ENCODE measurements at places on chromosomes 5 and 9.

DNA sequence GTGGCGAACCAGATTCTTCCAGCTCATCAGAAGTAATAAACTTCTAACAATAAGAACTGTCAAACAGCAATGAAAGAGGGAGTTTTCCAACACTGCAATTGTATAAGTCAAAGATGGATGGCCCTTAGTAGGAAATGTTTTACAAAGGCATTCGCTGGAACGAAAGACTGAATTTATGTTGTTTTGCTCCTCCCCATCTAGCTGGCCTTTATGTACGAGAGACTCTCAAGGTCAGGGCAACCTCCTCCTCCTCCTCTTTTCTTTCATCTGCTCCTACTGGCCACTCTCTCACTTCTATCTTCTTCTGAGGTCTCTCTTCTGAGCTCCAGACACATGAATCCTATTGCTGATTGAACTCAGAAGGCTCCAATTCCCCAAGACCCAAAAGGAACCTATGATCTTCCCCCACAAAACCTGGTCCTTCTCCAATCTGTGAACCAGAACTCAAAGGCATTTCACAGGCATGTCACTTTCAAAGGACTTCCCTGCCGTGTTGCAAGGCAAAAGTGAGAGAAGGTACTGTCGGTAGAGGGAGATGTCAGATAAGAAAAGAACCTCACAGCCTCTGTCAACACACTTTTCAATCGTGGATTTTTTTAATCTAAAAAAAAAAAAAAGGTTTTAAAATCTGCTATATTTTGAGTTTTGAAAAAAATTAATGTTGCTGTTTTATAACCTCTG, 28.5 kb upstream of the PUM3 start:
- DNase-seq, result no peak

GRCh38 chr9:109010746-109011145, 2.6 kb downstream of the CTNNAL1 start:
- DNase-seq, result no peak

DNA sequence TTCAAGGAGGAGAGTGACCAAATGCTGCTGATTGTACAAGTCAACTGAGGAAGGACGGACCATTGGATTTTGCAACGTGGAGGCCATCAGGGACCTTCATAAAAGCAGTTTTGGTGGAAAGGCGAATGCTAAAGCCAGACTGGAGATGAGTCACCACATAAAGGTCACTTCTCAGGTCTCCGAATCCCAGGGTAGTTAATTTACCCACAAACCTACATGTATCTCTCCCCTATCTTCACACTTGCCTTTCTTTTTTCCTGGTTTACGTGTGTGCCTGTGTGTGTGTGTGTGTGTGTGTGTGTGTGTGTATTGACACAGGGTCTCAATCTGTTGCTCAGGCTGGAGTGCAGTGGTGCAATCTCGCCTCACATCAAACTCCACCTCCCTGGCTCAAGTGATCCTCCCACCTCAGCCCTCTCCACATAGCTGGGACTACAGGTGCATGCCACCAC, 4.6 kb upstream of the CTNNA1 start:
- DNase-seq, result no peak

DNA sequence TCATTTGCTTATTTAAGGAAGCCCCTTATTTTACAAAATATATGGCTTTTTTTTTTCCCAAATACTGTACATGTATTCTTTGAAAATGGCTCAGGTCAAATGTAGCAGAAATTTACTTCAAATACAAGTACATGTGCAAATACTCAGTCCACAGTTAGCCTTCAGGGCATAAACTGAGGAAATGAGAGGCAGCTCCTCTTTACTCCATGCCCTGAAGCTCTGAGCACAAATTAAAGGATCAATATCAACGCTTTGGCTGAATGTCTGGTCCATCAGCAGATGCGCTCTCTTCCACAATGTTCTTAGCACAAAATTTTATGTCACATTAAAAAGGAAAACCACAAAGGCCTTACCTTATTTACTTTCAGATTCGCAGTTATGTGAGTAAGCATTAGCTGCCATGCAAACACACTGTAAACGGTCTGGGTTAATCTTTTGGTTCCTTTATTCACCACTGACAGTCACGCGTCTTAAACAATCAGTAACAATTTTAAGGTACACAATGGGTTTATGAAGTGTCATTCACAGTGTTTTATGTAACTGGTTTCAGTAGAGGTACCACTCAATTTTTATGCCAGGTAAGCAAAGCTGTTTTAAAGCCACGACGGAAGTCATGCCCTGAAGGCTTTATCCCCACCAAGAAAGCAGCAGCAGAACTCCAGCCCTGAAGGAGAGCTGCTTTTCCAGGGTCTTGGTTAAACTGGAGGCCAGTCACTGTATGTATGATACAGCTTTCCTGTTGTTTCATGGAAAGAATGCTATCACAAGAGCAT, 103.4 kb downstream of the OTULIN start:
- no peak for DNase-seq

DNA sequence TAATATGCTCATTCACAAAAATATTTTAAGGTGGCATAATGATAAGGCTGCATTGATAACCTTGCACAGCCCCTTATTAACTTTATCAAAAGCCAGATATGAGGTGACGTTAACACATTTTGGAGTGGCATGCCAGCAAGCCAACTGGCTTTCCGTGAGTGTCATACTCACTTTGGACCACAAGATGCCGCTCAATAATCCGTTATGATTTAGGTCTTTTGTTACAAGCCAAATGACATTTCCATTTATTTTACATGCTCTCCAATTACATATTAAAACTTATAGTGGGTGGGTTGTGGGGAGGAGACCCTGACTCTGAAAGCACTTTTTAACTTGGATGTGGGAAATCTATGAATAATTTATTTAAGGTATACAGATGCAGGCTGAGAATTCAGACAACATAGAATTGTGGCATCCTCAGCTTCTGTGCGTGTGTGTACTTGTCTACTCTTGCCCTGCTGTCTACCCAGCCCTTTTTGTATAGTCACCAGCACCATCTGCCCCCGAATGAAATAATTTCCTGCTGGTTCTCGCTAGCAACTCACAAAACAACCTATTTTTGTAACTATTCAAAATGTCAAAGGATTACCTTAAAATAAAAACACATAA, 305.1 kb downstream of the PSAT1 start:
- DNase-seq, result no peak

GRCh38 chr5:1012900-1013237, 4.3 kb downstream of the NKD2 start:
- no peak for DNase-seq

DNA sequence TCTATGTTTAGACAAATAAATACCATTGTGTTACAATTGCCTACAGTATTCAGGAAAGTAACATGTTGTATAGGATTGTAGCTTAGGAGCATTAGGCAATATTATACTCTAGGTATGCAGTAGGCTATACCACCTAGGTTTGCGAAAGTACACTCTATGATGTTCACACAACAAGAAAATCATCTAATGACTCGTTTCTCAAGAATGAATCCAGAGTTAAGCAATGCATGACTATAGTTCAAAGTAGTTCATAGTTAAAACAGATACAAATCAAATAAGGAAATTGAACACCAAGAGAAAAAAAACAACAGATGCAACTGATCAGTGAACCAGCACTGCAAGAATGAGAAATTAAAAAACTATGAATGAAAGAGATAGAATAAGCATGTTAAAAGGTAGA, 27.6 kb upstream of the ABLIM3 start:
- no peak for DNase-seq

DNA sequence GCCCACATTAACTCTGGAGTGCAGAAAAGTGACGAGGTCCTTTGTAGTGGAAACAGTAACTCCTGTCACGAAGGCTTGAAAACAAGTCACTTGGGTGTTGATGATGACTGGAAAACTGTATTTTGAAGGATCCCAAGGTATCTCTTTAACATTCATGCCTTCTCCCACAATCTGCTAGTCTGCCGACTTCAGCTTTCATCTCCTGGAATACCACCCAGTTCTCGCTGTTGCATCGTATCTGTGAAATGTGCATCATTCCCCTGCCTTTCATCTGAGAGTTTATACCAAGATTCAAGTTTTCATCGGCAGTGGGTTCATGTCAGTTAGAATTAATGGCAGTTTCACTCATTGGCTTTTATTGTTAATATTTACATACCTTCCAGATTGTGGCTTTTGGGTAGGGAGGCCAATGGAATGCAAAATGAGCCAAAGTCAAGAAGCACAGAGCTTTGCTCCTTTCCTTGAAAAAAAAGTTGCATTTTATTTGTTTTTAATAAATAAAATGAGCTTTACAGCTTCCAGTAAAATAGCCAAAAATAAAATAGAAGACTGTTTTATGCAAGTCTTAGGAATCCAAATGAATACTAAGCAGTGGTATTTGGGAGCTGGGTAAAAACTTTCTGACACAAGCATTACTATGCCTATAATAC, 575.2 kb upstream of the WWC1 start:
- no peak for DNase-seq

Measured in stimulated activated CD8-positive, alpha-beta memory T cell treated with anti-CD3 and anti-CD28 coated beads, Interleukin-7, amount 100 ng/mL, for 1 hour (primary cell).